ENCODE measurements at places on chromosomes 4 and X. TPM values are rescaled to one million over a fixed set of nuclear protein-coding genes. Genes with fewer than 3 reads are reported as not detected.

Gene C1GALT1C1
- total RNA-seq: 39.3 TPM

Gene CRLF2
- not detected for total RNA-seq

Gene EXOSC9
- total RNA-seq: 104 TPM

Gene PRDM8
- total RNA-seq: 12.6 TPM

DNA sequence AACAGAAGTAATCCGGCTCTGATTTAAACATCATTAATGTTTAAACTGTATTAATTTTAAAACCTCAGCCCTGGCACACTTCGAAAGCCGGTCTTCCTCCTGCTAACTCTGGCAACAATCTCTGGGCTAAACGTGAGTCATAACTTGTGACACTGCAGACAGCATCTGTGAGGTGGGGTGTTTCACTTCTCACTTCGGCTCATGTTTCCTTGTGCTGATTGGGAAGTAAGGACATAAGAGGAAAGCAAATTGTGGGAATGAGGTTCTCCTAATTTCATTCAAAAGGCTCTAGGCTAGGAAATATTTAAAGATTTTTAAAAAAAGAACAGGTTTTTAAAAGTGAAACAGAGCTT is 139.9 kb upstream of the USP9X start:
- DNase-seq: peak; percentile 62
- no peak overlapping the region for H3K27ac ChIP-seq
- no peak overlapping the region for H3K4me3 ChIP-seq
- no peaks in the 10 kb centered on the region for H3K27me3 ChIP-seq

DNA sequence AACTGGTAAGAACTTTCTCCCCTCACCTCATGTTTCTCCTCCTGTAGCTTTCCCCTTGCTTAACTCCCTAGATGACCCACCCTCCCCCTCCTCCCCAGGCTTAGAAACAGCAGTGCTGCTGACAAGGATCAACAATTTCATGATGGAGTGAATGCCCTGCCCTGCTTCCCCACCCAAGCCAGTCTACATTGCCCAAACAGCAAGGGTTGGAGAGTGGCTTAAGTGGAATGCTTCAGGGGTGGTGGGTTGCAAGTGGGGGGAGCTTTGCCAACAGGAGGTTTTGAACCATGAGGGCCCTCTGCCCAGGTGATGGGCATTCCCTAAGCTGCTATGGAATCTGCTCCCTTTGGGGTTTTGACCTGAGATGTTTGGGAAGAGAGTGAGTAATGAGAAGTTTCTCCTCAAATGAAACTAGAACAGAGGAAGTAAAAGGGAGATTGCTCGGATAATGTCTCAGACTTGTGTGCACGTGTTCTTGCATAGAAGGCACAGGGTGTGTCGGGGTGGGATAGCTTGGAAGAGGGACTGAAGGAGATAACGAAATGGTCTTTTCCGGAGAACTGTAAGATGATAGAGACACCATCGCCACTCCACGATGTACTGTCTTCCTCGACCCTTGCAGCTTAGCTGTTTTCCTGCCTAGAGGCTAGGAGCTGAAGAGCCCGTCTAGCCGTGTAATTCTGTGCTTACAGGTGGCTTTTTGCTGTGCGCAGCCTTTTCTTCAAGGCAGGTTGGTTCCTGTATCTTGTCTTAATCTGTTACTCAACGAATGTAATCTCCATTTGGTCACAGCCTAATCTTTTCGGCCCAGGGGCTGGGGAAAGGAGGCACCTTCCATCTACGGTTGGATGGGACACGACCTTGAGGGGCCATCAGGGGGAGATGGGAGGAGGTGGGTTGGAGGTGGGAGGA is 10.1 kb downstream of the GDPD2 start:
- peak overlapping the region; percentile 49 for H3K4me3 ChIP-seq
- H3K4me1 ChIP-seq: no peaks in the 10 kb centered on the region
- peak overlapping the region; percentile 24 for H3K27ac ChIP-seq
- no peaks in the 10 kb centered on the region for H3K27me3 ChIP-seq

- H3K4me3 ChIP-seq: no peak overlapping the region
- DNase-seq: no peak
- H3K4me1 ChIP-seq: no peaks in the 10 kb centered on the region
- H3K27me3 ChIP-seq: no peaks in the 10 kb centered on the region
- no peak overlapping the region for H3K27ac ChIP-seq
- no peaks in the 10 kb centered on the region for H3K36me3 ChIP-seq
Measured at GRCh38 chr4:75886104-75886503, 16.1 kb downstream of the PPEF2 start.

GRCh38 chr4:138185859-138186645 is 56.1 kb downstream of the SLC7A11 start:
- no peak overlapping the region for H3K4me3 ChIP-seq
- no peaks in the 10 kb centered on the region for H3K36me3 ChIP-seq
- H3K27me3 ChIP-seq: no peaks in the 10 kb centered on the region
- DNase-seq: no peak
- peaks cover 3% of the 10 kb centered on the region for H3K4me1 ChIP-seq

- DNase-seq: no peak
- no peaks in the 10 kb centered on the region for H3K36me3 ChIP-seq
- H3K27me3 ChIP-seq: no peaks in the 10 kb centered on the region
Measured at GRCh38 chr4:60759518-60760245, 440.4 kb upstream of the ADGRL3 start.

- H3K4me1 ChIP-seq: no peaks in the 10 kb centered on the region
- H3K4me3 ChIP-seq: no peak overlapping the region
- no peaks in the 10 kb centered on the region for H3K27me3 ChIP-seq
Measured at GRCh38 chrX:45050558-45050957, 150.1 kb downstream of the DIPK2B start.

- no peak overlapping the region for H3K27ac ChIP-seq
- no peaks in the 10 kb centered on the region for H3K27me3 ChIP-seq
- no peak overlapping the region for H3K4me3 ChIP-seq
Measured at GRCh38 chr4:81350040-81350439, 121.7 kb downstream of the RASGEF1B start.

DNA sequence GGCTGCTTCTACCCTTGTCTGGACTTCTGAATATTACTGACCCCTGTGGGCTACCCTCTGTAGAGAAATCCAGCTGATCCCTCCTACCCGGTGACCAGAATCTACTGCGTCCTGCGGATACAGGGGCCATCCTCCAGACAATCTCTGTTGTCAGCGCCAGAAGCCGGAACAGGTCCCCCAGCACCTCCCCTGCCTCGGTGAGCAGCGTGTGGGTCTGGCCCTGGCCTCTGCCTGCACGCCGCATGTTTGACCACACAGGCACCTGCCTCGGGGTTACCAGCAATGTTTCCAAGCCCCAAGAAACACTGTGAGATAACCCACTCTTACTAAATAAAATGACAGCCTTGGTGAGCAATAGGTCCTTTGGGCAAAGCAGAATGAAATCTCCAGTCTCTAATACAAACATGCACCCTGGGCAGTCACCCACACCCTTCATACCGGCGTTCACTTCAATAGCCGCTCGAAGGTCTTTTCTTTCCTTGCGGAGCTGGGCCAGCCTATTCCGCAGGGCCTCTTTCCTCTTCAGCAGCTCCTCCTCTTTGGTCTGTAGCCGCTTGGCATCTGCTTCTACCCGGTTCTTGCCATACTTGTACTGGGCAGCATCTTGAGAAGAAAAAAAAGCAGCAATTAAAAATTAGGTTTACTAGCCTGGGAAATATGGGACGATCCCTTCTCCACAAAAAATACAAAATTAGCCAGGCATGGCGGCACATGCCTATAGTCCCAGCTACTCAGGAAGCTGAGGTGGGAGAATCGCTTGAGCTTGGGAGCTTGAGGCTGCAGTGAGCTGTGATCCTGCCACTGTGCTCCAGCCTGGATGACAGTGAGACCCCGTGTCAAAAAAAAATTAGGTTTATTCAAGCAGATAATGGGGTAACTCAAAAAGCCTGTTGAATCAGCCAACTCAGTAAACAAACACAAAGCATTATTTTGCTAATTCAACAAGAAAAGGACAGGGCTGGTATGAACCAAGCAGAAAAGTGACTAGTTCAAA is 165.1 kb downstream of the AFAP1 start:
- H3K27me3 ChIP-seq: no peaks in the 10 kb centered on the region
- no peak for DNase-seq
- H3K36me3 ChIP-seq: no peaks in the 10 kb centered on the region
- H3K4me1 ChIP-seq: no peaks in the 10 kb centered on the region

GRCh38 chr4:56078866-56079265 is 130.1 kb downstream of the CEP135 start:
- no peak for DNase-seq
- no peaks in the 10 kb centered on the region for H3K36me3 ChIP-seq
- no peak overlapping the region for H3K27ac ChIP-seq
- no peak overlapping the region for H3K4me3 ChIP-seq
- no peaks in the 10 kb centered on the region for H3K27me3 ChIP-seq

GRCh38 chr4:143599827-143600226 is 86.3 kb downstream of the SMARCA5 start:
- DNase-seq: no peak
- H3K27me3 ChIP-seq: no peaks in the 10 kb centered on the region
- no peaks in the 10 kb centered on the region for H3K4me1 ChIP-seq

DNA sequence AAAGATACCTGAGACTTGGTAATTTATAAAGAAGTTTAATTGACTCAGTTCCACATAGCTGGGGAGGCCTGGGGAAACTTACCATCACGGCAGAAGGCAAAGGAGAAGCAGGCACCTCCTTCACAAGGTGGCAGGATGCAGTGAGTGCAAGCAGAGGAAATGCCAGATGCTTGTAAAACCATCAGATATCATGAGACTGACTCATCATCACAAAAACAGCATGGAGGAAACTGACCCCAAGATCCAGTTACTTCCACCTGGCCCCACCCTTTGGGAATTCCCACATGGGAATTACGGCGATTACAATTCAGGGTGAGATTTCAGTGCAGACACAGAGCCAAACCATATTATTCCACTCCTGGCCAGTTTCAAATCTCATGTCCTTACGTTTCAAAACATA is 514.7 kb upstream of the SPANXN1 start:
- DNase-seq: no peak
- H3K27me3 ChIP-seq: no peaks in the 10 kb centered on the region
- H3K4me3 ChIP-seq: no peak overlapping the region
- no peak overlapping the region for H3K27ac ChIP-seq

DNA sequence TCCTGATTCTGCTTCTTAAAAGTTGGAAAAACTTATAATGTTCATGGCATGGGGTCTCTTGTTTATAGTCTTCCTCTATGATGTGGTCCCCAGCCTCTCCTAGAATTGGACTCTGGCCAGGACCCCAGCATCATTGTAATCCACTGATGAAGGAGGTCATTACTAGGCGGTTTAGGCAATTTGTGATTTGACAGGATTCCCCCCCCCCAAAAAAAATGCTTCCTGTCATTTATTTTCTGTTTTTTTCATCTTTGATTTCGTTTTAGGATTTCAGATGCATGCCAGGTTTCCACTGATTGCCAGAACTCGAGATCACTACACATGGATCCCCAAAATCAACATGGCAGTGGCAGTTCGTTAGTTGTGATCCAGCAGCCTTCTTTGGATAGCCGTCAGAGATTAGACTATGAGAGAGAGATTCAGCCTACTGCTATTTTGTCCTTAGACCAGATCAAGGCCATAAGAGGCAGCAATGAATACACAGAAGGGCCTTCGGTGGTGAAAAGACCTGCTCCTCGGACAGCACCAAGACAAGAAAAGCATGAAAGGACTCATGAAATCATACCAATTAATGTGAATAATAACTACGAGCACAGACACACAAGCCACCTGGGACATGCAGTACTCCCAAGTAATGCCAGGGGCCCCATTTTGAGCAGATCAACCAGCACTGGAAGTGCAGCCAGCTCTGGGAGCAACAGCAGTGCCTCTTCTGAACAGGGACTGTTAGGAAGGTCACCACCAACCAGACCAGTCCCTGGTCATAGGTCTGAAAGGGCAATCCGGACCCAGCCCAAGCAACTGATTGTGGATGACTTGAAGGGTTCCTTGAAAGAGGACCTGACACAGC is 4.9 kb downstream of the SPRY1 start:
- H3K27me3 ChIP-seq: no peaks in the 10 kb centered on the region
- peak overlapping the region; percentile 85 for H3K27ac ChIP-seq
- H3K4me3 ChIP-seq: no peak overlapping the region

DNA sequence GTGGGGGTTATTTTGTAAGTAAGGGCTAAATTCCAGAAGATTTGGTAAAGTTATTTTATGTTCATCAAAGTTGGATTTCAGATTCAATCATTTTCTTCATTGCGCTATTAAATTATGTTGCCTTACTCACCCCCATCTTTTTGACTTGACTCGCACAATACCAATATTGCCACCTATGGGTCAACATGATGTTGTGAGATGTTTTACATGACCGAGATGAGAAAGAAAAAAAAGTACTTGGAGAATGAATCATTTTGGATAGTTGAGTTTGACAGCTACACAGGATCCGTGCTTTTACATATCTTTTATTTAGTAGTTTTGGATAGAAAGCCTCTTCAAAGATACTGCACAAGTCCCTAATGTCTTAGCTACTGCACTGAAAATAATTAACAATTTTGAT is 224.2 kb upstream of the EMCN start:
- H3K27ac ChIP-seq: no peak overlapping the region
- no peak for DNase-seq
- no peaks in the 10 kb centered on the region for H3K36me3 ChIP-seq
- H3K4me3 ChIP-seq: no peak overlapping the region
- no peaks in the 10 kb centered on the region for H3K27me3 ChIP-seq

DNA sequence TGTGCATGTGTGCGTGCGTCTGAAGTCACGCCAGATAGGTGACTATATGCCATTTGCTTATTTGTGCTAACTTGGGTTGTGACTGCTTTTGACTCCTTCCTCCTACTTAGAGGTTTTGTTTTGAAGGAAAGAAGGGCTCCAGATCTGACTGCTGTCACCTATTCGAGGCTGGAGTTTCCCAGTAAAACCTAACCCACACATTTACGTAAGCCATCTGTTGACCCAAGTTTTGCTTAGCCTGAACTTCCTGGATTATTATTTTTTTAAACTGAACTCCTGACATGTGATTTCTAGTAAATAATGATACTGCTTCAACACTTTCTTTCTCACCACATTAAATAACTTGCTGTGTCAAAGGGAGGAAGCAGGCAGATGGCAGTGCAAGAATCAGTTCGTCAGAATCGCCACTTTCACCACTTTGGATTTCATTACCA is 41.5 kb downstream of the DTHD1 start:
- no peaks in the 10 kb centered on the region for H3K27me3 ChIP-seq
- H3K36me3 ChIP-seq: no peaks in the 10 kb centered on the region
- no peak for DNase-seq
- H3K4me3 ChIP-seq: no peak overlapping the region

DNA sequence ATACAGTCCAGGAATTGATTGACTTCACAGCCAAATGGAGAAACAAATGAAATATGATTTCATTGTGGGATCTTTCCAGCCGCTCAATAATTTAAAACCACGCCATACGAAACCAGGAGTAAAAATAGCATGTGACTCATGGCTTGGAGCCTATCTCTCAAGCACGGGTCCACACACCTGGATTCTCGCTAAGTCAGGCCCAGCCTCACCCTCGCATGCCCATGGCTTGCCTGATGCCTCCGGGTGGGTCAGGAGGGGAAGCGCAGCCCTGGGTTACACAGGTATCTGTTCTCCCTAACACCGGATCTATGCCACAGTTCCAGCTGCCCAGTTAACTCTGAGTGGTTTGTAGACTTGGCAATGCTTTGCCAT is 5.6 kb upstream of the ABLIM2 start:
- H3K36me3 ChIP-seq: no peaks in the 10 kb centered on the region
- H3K27me3 ChIP-seq: no peaks in the 10 kb centered on the region

- no peaks in the 10 kb centered on the region for H3K4me1 ChIP-seq
- H3K4me3 ChIP-seq: no peak overlapping the region
- DNase-seq: no peak
- no peaks in the 10 kb centered on the region for H3K36me3 ChIP-seq
- no peaks in the 10 kb centered on the region for H3K27me3 ChIP-seq
Measured at GRCh38 chr4:14925471-14925870, 76.8 kb upstream of the CPEB2 start.

Measured in uterus (tissue), 4 donors.